Activated naive CD8-positive, alpha-beta T cell treated with anti-CD3 and anti-CD28 coated beads, Interleukin-2, amount 10 ng/mL, durations not matched to agents 7 days and 5 days (primary cell): ENCODE measurements at places on chromosomes 11 and 22.

GRCh38 chr22:20423008-20423905, 14.4 kb downstream of the SCARF2 start:
- DNase-seq: no peak

DNA sequence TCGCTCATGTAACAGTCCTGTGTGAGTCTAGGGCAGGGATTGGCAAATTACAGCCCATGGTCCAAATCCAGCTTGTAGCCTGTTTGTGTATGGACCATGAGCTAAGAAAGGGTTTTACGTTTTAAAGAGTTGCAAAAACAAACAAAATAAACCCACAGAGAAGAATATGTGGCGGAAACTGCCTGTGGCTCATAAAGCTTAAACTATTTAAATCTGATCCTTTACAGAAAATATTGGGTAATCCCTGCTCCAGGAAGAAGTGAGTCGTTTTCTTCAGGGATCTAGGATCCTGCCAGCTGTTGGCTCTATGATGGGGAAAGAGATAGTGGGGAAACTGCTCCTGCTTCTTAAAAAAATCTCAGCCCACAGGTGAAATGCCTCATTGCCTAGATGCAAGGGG, 3.4 kb upstream of the OR6Q1 start:
- no peak for DNase-seq

DNA sequence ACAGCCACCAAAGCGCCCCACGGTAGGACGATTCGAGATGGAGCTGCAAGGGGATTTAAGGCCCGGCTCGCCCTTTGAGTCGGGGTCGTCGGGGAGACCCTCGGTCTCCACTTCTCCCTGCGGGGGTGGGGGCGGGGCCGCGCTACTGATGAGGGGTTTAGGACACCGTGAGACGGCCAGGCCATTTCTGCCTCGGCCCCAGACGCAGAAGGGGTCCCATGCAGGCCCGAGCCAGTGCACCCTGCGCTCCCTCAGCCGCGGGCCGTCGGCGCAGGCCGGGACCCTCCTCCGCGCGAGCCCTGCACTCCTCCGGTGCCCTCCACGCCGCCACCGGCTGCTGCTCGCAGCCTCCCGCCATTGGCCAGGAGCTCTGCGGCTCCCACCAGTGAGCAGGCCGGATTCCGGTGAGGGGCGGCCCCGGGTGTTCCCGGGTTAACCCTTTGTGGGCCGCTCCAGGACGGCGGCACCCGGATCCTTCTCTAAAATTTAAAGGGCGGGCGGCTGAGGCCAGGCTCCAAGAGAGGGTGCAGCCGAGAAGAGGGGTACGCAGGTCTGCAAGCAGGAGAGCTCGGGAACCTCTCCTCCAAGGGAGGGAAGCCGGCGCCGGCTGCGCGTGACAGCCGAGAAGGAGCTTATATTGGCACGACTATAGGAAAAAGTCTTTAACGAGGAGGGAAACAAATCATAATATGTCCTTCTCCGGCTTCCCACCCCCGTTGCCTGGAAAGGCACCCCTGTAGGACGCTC, 18.0 kb downstream of the CREB3L1 start:
- peak; percentile 80 for DNase-seq

GRCh38 chr11:11558396-11558795, 63.4 kb downstream of the GALNT18 start:
- no peak for DNase-seq

DNA sequence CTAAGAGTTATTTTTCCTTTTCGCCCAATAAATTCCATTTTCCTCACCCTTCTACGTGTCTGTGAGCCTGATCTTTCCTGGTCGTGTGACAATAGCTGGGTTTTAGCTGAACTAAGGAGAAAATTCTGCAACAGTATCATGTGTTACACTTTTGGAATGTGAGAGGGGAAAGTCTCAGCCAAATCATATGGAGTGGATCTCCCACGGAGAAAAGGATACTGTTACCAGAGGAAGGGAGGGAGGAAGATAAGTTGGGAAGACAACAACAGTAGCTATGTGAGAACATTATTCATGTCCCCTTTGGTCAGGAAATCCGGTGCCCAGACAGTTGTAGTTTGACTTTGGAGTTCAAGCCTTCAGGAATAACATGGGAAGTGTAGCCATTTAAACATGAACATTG, 584.0 kb upstream of the RAG2 start:
- no peak for DNase-seq

GRCh38 chr11:116771935-116772334, 852 bp downstream of the BUD13 start:
- DNase-seq: no peak

DNA sequence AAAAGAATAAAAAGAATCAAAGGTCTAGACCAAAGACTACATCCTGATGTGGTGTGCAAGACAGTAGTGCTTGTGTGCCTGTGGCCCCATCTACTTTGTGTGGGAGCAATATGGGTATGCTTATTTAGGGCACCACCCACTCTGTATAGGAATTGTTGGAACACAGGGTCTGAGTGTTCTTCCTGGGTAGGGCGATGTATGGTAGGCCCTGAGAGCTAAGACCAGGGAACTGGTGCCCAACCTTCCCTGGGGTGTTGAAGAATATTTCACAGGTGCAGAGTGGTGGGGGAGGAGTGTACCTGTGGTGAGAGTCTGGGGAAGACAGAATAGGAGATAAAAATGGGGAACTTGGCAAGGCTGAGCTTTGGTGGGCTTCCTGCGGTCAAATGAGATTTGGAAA, 41.9 kb downstream of the MICAL2 start:
- no peak for DNase-seq

DNA sequence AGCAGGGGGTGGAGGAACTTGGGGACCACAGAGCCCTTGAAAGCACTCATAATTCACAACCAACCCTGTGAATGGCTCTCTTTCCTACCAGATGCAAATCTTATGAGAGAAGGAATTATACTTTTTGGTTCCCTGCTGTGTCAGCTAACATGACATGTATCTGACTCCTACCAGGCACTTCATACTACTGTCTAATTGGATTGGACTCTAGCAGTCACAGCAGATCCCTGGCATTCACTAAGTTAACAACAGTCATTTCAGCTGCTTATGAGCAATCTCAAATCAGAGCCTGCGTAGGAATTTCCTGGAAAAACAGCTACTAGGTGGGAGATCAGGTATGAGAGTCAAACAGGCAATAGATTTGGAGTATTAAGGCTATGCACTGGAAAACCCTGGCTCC, 11.1 kb upstream of the ENDOD1 start:
- DNase-seq: no peak

- no peak for DNase-seq
Observed at GRCh38 chr22:42754658-42755057, 34.0 kb upstream of the A4GALT start.

- no peak for DNase-seq
Observed at GRCh38 chr22:19387575-19387974, 44.0 kb downstream of the HIRA start.

DNA sequence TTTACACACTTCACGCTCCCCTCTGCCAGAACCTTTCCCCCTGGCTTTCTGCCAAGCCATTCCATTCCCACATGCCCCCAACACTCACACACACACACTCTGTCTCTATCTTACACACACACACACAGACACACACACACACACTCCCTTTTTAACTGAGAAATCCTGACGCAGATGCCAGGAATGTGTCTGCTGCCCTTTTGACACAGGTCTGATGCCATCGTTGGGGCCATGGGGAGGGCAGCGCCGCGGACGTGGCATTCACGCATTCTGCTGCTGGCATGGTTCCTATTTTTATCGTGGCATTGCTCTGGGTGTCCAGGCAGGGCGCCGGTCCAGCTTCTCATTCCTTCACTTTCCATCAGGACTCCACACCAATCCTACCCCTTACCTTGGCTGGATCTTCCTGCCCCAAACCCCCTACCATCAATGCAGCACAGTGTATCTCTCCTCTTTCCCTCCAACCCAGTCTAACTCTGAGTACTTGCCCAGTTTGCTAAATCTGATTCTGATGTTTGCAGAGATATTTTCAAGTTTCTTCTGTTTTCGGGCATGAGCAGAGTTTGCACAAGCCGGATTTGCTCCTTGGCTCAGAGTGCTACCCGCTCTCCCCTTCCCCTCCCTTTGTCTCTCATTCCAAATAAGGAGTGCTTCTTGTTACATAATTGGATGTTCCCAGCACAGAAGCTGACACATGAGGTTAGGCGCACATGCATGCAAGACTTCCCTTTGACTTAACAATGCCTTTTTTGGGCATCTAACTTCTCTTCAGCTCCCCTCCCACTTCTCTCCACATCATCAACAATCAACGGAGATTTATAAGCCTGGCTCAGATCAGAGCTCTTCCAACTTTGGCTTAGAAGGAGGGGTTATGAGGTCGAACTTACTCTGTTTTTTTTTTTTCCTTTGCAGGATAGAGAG, 18.8 kb downstream of the SNX19 start:
- no peak for DNase-seq

- no peak for DNase-seq
Observed at GRCh38 chr11:18956630-18957029, 17.4 kb upstream of the MRGPRX1 start.

DNA sequence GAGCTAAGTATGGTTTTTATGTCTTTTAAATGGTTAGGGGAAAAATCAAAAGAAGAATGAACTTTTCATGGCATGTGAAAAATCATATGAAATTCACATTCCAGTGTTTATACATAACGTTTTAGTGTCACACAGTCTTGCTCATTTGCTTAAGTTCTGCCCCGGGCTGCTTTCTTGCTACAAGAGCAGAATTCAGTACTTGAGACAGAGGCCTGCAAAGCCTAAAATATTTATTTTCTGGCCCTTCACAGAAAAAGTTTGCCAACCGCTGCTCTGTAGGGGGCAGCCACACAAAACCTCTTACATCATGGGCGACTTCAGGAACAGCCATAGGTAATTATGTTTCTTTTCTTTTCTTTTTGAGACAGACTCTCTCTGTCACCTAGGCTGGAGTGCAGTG, 1.0 kb upstream of the ATG2A start:
- no peak for DNase-seq

DNA sequence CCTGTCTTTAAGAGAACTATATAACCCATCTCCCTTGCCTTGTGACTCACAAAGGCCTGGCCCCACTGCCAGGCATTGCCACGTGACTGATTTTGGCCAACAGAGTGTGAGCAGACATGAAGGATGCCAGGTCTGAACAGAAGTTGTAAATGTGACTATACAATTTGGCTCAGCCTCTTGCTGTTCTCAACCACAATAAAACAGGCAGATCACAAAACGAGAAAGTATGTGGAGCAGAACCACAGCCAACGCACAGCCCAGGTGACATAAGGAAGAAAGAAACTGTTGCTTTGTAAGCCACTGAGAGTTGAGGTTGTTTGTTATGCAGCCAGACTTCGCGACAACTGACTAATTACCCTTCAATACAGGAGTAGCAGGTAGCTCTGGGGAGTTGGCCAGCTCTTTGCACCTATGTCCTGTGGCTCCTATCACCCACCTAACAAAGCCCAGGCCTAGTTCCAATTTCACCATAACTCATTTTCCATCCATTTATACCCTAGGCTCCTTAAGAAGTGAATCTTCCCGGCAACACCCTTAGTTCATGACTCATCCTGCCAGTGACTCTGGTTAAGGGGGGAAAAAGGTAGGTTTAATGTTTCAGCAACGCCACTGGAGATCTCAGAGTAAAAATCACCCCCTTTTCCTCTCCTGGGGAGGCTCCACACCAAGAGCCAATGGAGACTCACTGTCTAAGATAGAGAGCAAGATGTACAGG, 53.7 kb downstream of the GALNT18 start:
- DNase-seq: no peak

- no peak for DNase-seq
Observed at GRCh38 chr11:88013508-88014065, 161.7 kb downstream of the RAB38 start.

DNA sequence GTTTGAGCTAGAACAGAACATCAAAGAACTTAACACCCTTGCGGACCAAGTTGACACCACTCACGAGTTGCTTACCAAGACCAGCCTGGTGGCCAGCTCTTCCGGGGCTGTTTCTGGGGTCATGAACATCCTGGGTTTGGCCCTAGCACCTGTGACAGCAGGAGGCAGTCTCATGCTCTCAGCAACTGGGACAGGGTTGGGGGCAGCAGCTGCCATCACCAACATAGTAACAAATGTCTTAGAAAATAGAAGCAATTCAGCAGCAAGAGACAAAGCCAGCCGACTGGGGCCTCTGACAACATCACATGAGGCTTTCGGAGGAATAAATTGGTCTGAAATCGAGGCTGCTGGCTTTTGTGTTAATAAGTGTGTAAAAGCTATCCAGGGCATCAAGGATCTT, 8.7 kb downstream of the APOL5 start:
- no peak for DNase-seq

- DNase-seq: no peak
Observed at GRCh38 chr22:27690599-27690998, 111.0 kb downstream of the MN1 start.

DNA sequence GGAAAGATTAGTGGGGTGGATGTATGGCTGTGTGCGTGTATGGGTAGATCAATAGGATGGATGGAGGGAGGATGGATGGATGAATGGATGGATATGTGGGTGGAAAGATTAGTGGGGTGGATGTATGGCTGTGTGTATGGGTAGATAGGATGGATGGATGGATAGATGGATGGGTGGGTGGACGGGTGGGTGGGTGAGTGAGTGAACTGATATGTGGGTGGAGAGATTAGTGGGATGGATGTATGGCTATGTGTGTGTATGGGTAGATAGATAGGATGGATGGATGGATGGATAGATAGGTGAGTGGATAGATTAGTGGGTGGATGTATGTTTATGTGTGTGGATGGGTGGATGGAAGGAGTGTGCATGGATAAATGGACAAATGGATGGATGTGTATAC, 87.6 kb upstream of the LDLRAD3 start:
- no peak for DNase-seq

DNA sequence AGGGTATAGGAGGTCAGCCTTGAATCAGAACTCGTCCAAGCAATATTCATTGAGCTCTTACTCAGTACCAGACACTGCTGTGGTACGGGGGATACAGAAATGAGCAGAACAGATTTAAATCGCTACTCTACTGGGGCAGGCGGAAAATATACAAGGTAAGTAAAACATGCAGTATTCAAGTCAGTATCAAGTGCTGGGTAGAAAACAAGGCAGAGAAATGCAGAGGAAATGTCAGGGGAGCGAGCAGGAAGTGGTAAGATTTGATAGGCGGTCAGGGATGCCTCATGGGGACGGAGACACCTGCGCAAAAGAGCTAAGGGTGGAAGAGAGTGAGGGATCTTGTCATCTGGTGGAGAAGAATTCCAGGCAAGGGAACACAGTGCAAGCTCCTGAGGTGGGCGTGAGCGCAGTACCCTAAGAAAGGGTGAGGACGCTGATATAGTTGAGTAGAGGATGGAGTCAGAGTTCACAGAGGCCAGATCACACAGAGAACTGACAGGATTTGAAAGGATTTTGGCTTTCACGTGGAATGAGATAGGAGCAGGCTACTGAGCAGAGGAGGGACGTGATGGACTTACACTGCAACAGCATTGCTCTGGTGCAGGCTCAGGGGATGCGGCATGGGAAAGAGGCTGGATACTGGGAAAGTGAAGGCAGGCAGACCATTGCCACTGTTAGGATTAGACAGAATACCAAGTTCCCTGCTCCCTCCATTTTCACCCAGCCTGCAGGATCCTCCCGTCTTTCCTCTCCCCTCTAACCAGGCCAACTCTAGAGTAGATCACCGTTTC, 35.8 kb downstream of the SC5D start:
- peak; percentile 51 for DNase-seq
